Osteoblast (primary cell): ENCODE measurements at places on chromosomes 6 and 20. TPM values are rescaled to one million over a fixed set of nuclear protein-coding genes. Genes with fewer than 3 reads are reported as not detected.

GRCh38 chr6:52953911-52954839 is 40.9 kb downstream of the GSTA4 start:
- no peak for DNase-seq
- H3K27ac ChIP-seq, result no peak overlapping the region
- no peaks in the 10 kb centered on the region for H3K4me1 ChIP-seq

The ANKEF1 gene
- 2.1 and 2.5 TPM in 2 replicates for total RNA-seq

DNA sequence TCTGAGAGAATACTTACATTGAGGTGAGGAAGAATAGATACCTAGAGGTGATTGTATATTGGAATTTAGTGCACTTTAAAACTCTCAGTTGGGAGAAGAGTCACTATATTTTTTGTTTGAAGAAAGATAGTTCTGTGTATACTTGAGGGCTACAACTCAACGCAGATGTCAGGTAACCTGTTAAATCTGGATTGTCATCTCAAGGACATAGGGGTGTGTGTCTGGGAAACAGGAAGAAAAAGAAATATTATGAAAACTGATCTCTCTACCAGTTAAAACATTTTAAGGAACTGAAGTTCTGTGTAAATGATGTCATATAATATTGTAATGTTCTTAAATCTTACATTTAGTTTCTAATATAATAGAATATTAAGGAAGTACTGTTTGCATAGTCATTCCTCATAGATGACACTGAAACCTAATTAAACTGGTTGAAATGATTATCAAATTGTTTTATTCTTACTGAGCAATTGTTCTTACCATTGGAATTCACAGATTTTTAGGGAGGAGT is 86.2 kb downstream of the SMAP1 start:
- H3K4me3 ChIP-seq, result no peak overlapping the region
- H3K27ac ChIP-seq, result no peak overlapping the region
- H3K36me3 ChIP-seq, result no peaks in the 10 kb centered on the region
- H3K27me3 ChIP-seq, result no peaks in the 10 kb centered on the region

GRCh38 chr6:21200134-21200870 is 393.2 kb upstream of the SOX4 start:
- H3K36me3 ChIP-seq, result no peaks in the 10 kb centered on the region
- H3K4me3 ChIP-seq, result no peak overlapping the region
- H3K27ac ChIP-seq, result no peak overlapping the region
- no peak for DNase-seq

The SIRPA gene
- total RNA-seq, result 13.8 and 15.9 TPM in 2 replicates

DNA sequence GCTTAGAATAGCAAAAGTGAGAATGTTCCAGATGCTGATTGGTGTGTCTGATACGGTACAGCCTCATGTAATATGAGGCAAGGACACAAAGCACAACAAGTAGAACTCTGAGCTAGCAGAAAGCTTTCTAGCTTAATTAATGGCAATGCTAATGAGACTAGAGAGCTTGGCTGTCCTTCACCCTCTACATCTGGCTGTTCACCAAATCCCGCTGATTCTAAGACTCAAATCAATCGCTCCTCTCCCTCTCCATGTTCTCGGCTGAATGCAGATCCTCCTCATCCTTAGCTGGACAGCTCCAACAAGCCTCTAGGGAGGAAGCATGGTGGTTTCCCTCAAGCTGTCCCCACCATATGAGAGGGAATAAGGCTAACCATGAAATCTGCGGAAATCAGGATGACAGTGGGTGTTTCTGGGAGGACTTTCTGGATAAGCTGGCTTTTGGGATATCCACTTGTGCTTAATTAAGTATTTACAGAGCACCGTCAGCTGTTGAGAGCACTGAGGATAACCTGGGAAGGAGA is 128.9 kb downstream of the FOXC1 start:
- H3K4me3 ChIP-seq, result no peak overlapping the region
- H3K27me3 ChIP-seq, result no peaks in the 10 kb centered on the region
- H3K27ac ChIP-seq, result no peak overlapping the region
- no peaks in the 10 kb centered on the region for H3K4me1 ChIP-seq

GRCh38 chr6:126312013-126312665 is 27.8 kb upstream of the CENPW start:
- no peaks in the 10 kb centered on the region for H3K27me3 ChIP-seq
- H3K4me1 ChIP-seq, result no peaks in the 10 kb centered on the region
- no peak overlapping the region for H3K4me3 ChIP-seq
- DNase-seq, result peak; percentile 71
- no peaks in the 10 kb centered on the region for H3K36me3 ChIP-seq
- H3K27ac ChIP-seq, result no peak overlapping the region

GRCh38 chr20:46627234-46627633 is 24.0 kb downstream of the SLC13A3 start:
- H3K36me3 ChIP-seq, result no peaks in the 10 kb centered on the region
- no peak overlapping the region for H3K27ac ChIP-seq
- H3K4me3 ChIP-seq, result no peak overlapping the region

- no peaks in the 10 kb centered on the region for H3K36me3 ChIP-seq
- H3K4me3 ChIP-seq, result no peak overlapping the region
- DNase-seq, result no peak
Observed at GRCh38 chr6:6612308-6612707, 23.8 kb downstream of the LY86 start.

DNA sequence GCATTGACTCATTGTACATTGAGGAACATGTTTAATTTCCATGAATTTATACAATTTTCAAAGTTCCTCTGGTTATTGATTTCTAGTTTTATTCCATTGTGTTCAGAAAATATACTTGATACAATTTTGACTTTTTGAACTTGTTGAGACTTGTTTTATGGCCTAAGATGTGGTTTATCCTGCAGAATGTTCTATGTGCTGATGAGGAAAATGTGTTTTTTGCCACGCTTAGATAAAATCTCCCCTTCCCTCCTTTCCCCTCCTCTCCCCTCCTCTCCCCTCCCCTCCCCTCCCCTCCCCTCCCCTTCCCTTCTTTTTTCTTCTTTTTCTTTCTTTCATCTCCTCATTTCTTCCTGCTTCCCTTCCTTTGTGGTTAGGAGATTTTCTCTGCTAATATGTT is 470.8 kb upstream of the MAP3K7 start:
- H3K4me3 ChIP-seq, result no peak overlapping the region
- H3K27me3 ChIP-seq, result no peaks in the 10 kb centered on the region
- H3K4me1 ChIP-seq, result no peaks in the 10 kb centered on the region
- H3K36me3 ChIP-seq, result no peaks in the 10 kb centered on the region
- no peak for DNase-seq

DNA sequence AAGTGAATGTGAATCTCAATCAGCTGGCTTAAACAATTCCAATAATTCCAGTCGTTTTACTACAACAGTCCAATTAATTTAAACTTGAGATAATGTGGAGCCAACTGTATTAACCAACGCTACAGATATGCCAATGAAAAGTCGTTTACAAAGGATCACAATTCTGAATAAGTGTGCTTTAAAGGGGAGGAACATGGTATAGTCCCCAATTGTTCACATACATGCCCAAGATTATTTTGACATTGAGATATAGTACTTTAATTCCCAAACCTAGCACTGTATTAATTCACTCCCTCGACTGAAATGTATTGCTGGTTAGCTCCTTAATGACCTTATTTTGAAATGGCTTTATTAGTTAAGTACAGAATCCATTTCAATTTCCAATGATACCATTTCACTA is 2.5 kb downstream of the AKIRIN2 start:
- no peaks in the 10 kb centered on the region for H3K36me3 ChIP-seq
- H3K27me3 ChIP-seq, result no peaks in the 10 kb centered on the region
- H3K27ac ChIP-seq, result peak overlapping the region; percentile 78
- peaks cover 17% of the 10 kb centered on the region for H3K4me1 ChIP-seq
- H3K4me3 ChIP-seq, result peak overlapping the region; percentile 98

The PAK5 gene
- not detected in 2 replicates for total RNA-seq

- H3K36me3 ChIP-seq, result no peaks in the 10 kb centered on the region
- H3K27ac ChIP-seq, result no peak overlapping the region
- H3K4me3 ChIP-seq, result no peak overlapping the region
- H3K27me3 ChIP-seq, result peaks cover 4% of the 10 kb centered on the region
Observed at GRCh38 chr6:48067148-48067712, 43.8 kb downstream of the PTCHD4 start.

- H3K36me3 ChIP-seq, result no peaks in the 10 kb centered on the region
- DNase-seq, result no peak
- H3K27me3 ChIP-seq, result no peaks in the 10 kb centered on the region
Observed at GRCh38 chr6:101116337-101116736, 235.2 kb upstream of the ASCC3 start.

DNA sequence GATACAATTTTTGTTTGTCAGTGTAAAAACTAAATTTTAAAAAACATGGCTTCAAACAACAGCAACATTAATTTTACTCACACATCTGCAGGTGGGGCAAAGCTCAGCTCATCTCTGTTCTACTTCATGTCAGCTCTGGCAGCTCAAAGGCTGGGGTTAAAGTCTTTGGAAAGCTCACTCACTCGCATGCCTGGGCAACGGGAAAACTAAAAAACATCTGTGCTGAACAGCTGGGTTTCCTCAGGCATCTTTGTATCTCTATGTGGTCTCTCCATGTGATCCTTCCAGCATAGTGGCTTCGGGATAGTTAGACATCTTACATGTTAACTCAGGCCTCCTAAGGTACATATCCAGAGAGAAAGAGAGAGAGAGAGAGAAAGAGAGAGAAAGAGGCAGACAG is 499.6 kb downstream of the RFPL4B start:
- H3K27ac ChIP-seq, result no peak overlapping the region
- H3K36me3 ChIP-seq, result no peaks in the 10 kb centered on the region
- H3K4me3 ChIP-seq, result no peak overlapping the region
- no peak for DNase-seq
- no peaks in the 10 kb centered on the region for H3K4me1 ChIP-seq

GRCh38 chr20:61349447-61350165 is 97.5 kb downstream of the CDH4 start:
- peak; percentile 35 for DNase-seq
- no peaks in the 10 kb centered on the region for H3K4me1 ChIP-seq
- no peak overlapping the region for H3K4me3 ChIP-seq
- no peaks in the 10 kb centered on the region for H3K36me3 ChIP-seq
- no peaks in the 10 kb centered on the region for H3K27me3 ChIP-seq

- H3K27me3 ChIP-seq, result no peaks in the 10 kb centered on the region
- no peak for DNase-seq
- H3K4me3 ChIP-seq, result no peak overlapping the region
- no peaks in the 10 kb centered on the region for H3K36me3 ChIP-seq
- no peak overlapping the region for H3K27ac ChIP-seq
Observed at GRCh38 chr6:106530026-106530425, 99.3 kb downstream of the RTN4IP1 start.

- H3K4me1 ChIP-seq, result no peaks in the 10 kb centered on the region
- H3K27me3 ChIP-seq, result no peaks in the 10 kb centered on the region
- H3K27ac ChIP-seq, result no peak overlapping the region
- DNase-seq, result no peak
Observed at GRCh38 chr6:150426198-150426597, 57.4 kb downstream of the IYD start.

DNA sequence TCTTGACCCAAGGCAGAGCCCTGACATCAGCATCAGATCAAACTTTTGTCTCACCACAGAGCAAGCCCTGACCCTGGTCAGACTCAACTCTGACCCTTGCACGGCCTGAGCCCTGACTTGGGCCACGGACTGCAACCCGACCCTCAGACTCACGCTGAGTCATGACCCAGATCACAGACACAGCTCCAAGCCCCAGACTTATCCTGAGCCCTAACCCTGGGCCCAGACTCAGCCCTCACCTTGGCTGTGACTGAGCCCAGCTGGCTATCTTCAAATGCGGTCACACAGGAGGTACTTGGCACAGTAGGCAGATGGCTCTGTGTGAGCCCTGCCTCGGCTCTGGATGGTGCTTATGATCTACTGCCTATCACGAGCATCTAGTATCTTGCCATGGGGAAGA is 602.3 kb downstream of the PTPRT start:
- no peak overlapping the region for H3K27ac ChIP-seq
- H3K4me3 ChIP-seq, result no peak overlapping the region
- H3K4me1 ChIP-seq, result no peaks in the 10 kb centered on the region
- no peaks in the 10 kb centered on the region for H3K27me3 ChIP-seq
- DNase-seq, result no peak

- H3K4me1 ChIP-seq, result peaks cover 38% of the 10 kb centered on the region
- H3K27me3 ChIP-seq, result no peaks in the 10 kb centered on the region
- H3K27ac ChIP-seq, result no peak overlapping the region
- no peak overlapping the region for H3K4me3 ChIP-seq
- no peak for DNase-seq
Observed at GRCh38 chr6:124999105-124999764, 37.0 kb downstream of the RNF217 start.

DNA sequence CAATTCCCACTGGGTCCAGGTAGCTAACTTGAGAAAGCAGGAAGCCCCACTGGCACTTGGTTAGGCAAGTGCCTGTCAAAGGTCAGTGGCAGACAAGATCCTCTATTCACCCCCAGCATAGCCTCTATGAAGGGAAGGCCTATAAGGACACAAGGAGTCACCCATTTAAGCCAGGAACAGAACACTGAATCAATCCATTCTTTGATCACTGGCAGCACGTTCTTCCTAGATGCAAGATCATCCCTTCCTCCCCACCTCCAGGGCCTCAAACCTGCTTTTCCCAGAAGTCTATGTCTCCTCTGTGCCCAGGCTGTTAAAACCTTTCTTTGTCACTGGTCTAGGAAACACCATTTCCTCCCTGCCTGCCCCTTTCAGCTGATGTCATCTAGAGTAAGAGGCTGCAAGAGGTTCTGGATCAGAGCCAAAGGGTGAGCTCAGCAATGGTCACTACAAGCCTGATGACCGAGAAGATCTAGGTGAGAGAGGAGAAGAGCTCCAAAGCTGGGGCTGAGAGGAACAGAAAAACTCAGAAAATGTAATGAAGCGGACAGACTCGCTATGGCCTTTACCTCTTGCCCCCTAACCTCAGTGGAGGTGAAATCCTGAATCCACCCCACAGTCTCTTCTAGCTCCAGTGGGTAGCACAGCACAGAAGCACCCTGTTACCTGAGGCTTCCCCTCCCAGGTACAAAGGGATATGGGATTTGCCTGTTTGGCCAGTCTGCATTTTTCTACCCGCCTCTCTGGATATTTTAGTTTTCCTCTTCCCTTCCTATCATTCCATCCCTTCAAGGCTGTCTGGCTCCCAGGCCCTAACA is 1.8 kb downstream of the GTPBP2 start:
- DNase-seq, result peak; percentile 98
- H3K36me3 ChIP-seq, result peaks cover 43% of the 10 kb centered on the region
- H3K27ac ChIP-seq, result peak overlapping the region; percentile 88
- H3K4me3 ChIP-seq, result peak overlapping the region; percentile 84

- H3K27me3 ChIP-seq, result peaks cover 7% of the 10 kb centered on the region
- H3K4me1 ChIP-seq, result no peaks in the 10 kb centered on the region
- no peak for DNase-seq
Observed at GRCh38 chr6:105511639-105512038, 108.8 kb upstream of the PREP start.

The CRISP3 gene
- total RNA-seq, result not detected in 2 replicates
